MG63 (cell line): ENCODE measurements at places on chromosomes 16 and 17.

GRCh38 chr17:47718634-47719405 is 14.2 kb upstream of the TBX21 start:
- DNase-seq, result no peak

DNA sequence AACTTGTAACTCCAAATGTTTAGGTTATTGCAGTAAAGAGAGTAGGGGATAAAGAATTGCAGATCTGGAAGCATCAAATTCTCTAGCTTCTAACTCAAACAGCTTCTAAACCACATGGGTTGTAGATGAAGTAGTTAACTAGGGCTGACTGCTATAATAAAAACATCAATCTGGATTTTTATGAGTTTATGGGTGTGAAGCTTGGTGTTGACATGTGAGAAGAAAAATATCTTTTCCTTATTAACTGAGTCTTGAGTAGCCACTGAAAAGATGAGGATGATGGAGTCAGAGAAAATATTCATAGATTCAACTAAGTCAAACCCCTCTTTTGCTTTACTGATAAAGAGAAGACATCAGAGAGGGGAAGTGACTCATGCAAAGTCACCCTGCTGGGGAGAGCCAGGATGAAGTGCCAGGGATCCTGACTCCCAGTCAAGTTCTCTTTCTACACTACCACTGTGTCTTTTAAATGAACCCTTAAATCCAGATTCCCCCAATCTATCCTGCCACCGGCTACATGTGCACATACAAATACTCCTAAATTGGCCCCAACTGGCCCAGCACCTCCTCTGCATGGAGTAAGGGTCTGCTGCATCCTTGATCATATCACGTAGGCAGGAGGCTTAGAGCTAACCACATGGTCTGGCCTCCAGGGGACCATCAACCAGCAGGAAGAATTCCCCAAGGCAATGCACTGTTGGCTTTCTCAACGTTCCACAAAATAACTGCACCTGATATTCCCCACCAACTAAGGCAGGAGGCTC is 264.0 kb upstream of the CCL2 start:
- peak; percentile 37 for DNase-seq

- no peak for DNase-seq
Measured at GRCh38 chr17:55540414-55541091, 29.3 kb upstream of the SMIM36 start.

- peak; percentile 40 for DNase-seq
Measured at GRCh38 chr17:42673885-42674754, 2.7 kb downstream of the PLEKHH3 start.

GRCh38 chr16:9061358-9061813 is 30.1 kb upstream of the HAPSTR1 start:
- peak; percentile 76 for DNase-seq
